ENCODE measurements at places on chromosomes 3 and 15. TPM values are rescaled to one million over a fixed set of nuclear protein-coding genes. Genes with fewer than 3 reads are reported as not detected.

Gene HYAL1
- 0.65 TPM for total RNA-seq

Gene IGSF10
- 0.10 TPM for total RNA-seq

- H3K27ac ChIP-seq = no peak overlapping the region
- H3K36me3 ChIP-seq = no peaks in the 10 kb centered on the region
- H3K4me3 ChIP-seq = no peak overlapping the region
- peaks cover 5% of the 10 kb centered on the region for H3K27me3 ChIP-seq
- peak; percentile 71 for DNase-seq
Observed at GRCh38 chr3:173009410-173009809, 131.6 kb downstream of the SPATA16 start.

- peak overlapping the region; percentile 2 for H3K27ac ChIP-seq
- no peaks in the 10 kb centered on the region for H3K27me3 ChIP-seq
- H3K36me3 ChIP-seq = peaks cover 10% of the 10 kb centered on the region
Observed at GRCh38 chr3:105746231-105746996, 122.4 kb downstream of the CBLB start.

- H3K4me3 ChIP-seq = no peak overlapping the region
- DNase-seq = no peak
- H3K4me1 ChIP-seq = peaks cover 6% of the 10 kb centered on the region
Observed at GRCh38 chr3:32371461-32372212, 20.0 kb upstream of the CMTM7 start.

Measured in chondrocyte (in vitro differentiated cells).